ENCODE measurements at places on chromosomes 7 and 10.

GRCh38 chr7:80764132-80764531, 125.7 kb downstream of the CD36 start:
- DNase-seq = peak; percentile 63

GRCh38 chr7:33392148-33392547, 262.8 kb downstream of the BBS9 start:
- DNase-seq = no peak

DNA sequence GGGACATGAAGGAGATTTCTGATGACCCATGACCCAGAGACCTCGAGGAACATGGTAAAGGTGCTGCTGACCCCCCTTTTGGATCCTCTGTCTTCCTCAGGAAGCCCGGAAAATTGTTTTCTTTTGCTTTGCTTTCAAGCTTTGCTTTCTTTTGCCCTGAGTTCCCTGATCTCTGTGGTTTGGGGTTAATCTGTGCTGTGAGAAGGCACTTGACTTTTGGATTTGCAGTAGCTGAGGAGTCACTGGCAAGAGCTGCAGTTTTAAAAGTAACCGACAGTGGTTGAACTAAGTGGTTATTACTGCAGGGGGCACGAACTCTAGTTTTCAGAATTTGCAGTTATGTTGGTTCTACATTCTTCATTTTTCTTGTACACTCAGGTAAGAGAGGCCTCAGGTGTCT, 53.0 kb downstream of the PDZD8 start:
- DNase-seq = no peak

DNA sequence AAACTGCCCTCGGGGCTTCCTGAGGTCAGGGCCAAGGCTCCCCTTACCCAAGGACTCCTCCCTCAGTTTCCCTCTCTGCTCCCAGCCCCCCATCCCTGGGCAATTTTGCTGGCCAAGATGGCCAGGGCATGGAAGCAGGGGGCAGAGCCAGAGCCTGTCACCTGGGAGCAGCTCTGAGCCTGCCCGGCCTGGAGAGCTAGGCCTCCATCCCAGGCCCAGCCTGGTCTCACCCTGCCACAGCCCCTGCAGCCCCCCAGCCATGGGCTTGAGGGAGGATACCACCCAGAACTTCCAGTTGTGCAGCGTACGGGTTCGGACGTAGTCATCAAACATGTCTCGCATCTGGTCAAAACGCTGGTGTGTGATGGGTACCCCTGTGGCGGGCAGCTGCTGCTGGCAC, 17.0 kb upstream of the TBL2 start:
- no peak for DNase-seq

DNA sequence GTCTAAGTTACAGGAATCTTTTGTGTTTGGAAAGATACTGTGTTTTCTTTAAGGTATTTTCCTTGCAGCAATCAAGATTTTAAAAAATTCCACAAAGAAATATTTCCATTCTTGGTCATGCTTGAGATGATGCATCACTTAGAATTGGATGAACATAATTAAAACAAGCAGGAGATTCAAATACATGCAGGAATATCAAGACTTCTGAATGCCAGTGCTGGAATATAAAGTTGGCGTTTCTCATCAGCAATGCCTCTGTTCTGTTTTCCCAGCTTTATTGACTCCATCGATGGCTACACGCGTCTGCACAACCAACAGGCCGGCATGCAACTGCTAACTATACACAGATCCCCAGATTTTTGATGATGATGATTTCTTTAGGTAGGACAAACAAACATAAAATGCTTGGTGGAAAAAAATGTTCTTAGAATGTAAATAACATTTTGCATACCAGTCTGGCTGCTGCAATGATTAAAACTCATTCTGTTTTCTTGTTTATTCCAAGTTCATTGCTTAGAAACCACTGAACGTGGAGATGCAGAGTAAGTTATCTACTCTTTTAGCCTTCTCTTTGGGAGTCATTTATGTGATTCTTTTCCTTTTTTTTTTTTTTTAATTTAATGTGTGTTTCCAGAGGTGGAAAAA, 91.3 kb upstream of the FAM171A1 start:
- no peak for DNase-seq

DNA sequence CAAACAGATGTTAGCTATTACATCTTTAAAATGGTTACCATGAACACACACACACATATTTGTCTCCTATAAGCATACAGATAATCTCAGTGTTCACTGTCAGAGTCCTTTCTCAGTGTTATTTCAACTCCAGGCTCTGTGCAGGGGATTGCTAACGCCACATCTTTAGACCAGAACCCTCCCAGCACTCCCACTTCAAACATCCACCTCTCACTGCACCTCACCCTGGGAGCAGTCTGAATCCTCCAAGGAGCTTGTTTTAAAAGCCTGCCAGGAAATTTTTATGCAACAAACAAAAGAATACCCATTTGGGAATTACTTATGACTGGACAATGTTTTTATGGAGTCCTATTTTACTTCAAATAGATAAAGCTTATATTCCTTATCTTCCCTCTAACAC, 107.4 kb downstream of the PARD3 start:
- no peak for DNase-seq

DNA sequence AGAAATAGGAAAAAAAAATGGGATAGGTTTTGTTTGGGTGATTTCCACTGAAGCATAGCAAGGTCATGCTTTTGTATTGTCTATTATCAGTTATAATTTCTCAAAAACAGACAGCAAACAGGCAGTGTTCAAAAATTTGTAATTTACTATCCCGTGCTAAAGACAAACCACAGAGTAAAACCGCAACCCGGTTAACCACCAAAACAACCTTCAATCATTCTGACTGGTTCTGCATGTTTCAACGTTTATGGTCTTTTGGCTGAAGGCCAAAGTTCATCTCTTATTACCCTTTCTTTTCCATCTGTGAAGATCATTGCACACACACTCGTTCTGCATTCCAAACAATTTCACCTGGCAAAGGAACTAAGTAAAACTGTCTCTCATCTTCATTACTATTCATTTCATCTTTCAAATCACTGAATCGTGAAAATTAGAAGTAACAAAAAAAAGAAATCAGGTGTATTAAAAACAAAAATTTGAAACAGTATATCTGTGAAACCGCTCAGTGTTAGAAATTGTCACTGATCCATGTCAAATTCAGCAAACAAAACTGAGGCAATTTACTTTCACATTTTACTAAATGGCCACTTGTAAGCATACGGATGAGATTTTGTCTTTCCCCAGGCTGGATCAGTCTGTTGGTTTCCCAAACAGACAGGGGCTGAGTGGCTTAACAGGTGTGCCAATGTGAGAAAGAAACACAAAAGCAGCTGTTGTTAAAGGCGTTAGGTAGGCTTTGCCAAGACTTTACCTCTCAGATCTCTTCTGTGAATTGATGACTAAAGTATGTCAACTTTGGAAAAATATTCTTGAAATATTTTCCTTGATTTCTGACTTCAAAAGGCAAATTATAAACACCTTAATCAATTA, 539.6 kb downstream of the CNTNAP2 start:
- DNase-seq = no peak

DNA sequence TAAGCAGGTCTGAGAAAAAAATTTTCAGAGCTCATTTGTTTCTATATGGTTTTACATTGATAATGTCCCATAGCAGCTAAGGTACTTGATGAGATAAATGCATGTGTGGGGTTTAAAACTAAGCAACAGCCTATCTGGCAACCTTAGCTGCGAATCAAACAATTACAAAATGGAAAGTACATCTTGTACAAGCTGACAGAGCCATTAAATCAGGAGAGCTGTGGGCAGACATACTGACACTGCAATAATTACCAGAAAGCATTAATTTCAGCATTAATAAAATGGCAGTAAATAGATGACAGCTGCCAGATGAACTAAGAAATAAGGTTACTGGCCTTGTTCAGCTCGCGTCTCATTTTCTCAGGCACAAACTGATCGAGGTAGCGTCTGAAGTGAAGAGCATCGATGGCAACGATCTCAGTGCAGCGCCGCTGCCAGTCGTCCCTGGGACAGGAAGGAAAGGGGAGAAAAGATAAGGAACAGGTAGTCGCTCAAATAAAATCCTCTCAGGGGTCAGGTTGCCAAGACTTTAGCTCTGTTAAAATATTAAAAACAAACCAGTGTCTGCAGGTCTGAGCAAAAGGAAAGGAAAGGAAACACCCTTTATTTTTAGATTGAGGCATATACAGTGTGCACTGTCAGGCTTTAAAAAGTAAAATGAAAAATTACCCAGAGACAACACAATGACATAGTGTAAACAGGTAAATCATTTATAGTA, 79.7 kb upstream of the OGDHL start:
- DNase-seq = no peak

DNA sequence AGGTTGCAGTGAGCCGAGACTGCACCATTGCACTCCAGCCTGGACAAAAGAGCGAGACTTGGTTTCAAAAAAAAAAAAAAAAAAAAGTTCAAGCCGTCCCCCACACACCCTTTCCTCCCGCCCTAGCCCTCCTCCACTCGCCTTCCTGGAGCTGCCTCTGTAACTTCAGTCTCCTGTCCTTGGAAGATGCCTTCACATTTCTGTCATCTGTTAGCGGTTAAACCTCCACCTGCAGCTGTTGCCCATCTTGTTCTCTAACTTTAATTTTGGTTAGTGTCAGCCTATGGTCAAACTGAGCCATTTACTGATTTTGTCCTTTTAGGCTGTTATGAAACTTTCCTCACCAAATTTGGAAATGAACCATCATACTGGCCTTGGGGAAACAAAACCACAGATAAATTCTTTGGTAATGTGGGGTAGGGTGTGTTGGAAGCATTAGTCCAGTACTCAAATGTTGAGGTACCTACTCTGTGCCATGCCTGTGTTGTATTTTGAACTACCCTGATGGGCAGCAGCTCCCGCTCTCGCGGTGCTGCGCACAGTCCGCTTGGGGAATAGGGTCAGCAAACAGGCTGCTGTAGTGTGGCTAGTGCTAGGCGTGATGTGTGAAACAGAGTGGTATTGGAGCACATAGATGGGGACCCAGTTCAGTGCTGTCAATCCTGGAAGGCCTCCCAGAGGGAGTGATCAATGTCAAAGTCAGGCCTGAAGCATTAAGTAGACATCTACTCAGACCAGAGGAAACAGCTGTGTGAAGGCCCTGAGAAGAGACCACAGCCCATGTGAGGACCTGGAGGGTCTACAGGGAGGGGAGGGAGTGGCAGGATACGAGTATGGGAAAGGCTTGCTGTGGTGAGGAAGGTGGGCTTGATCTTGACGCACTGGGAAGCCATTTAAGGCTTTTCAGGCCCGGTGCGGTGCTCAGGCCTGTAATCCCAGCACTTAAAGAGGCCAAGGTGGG, 26.9 kb downstream of the SFXN4 start:
- DNase-seq = no peak

DNA sequence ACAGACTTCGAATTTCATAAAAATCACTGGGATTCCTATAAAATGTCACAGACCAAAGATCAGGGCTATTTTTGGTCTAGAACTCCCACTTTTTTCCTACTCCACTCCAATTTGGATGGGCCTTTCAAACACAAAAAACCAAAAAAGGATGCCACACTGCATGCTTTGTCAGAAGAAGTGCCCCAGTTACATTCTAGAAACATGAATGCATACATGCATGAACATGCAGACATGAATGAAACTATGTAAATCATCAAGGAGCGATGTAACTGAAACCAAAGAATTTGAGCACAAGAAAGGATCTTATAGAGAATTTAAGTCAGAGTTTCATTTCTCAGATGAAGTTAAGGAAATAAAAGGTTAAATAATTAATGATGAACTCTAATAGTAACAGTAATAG, 31.8 kb upstream of the FAM133B start:
- no peak for DNase-seq

DNA sequence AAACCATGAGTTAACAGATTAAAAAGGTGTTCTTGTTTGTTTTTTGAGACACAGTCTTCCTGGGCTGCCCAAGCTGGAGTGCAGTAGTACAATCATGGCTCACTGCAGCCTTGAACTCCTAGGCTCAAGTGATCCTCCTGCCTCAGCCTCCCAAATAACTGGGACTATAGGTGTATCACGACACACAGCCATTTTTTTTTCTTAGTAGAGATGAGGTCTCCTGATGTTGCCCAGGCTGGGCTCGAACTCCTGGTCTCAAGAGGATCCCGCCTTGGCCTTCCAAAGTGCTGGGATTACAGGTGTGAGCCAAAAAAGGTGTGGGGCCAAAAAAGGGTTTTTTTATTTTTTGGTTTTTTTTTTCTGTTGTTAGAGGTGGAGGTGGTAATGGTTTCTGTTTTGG, 29.3 kb downstream of the KMT2C start:
- DNase-seq = no peak

- DNase-seq = no peak
Measured at GRCh38 chr10:113241599-113242360, 291.7 kb downstream of the TCF7L2 start.

DNA sequence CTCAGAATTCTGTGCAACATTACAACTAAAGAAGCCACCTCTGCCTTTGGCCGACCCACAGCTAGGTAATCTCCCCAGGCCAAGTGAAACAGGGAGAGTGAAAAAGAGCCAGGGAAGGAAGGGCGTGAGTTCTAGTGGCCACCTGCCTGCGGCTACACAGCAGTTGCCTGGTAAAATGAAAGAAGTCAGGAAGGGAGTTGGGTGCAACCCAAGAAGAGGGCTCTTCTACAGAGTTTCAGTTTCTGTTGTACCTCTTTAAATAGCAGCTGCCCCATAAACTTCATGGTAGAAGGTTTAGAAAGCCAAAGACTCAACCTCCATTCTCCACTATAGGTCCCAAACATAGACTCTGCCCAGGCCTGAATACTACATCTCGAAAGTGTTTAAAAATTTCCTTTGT, 76.2 kb upstream of the TMEM168 start:
- DNase-seq = no peak

GRCh38 chr10:1615186-1615954, 122.0 kb downstream of the ADARB2 start:
- DNase-seq = no peak

GRCh38 chr7:122887198-122887597, 938 bp upstream of the CADPS2 start:
- no peak for DNase-seq

GRCh38 chr7:13920053-13920697, 69.3 kb downstream of the ETV1 start:
- no peak for DNase-seq

DNA sequence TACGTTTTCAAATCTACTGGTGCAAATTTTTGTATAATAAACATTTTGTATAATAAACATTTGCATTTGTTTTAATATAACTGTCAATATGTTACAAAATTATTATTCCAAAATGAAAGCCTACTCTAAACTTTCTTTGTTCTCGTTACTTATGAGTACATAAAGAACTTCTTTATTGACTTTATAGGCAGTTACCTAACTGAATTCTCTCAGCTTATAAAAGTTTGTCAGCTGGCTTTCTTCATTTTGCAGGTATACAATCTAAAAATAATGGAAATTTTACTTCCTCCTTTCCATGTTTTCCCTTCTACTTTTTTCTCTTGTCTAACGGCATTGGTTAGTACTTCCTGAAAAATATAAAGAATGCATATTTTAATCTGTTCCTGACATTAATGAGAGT, 137.1 kb downstream of the CHCHD3 start:
- no peak for DNase-seq

DNA sequence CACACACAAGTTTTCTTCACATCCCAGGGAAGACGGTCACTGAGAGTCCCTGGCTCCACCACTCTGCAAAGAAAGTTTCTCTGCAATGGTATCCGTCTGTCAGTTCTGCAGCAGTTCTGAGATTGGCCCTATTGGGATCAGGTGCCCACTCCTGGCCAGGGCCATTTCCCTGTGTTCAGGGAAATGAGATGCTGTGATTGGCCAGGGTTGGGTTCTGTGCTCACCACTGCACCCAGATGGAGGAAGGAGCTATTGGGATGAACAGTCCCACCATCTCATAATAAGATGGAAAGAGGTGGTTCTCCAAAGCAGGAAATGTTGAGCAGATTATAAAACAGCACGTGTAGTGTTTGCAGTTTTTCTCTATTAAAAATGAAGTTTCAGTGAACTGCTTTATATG, 13.3 kb upstream of the PIP4K2A start:
- no peak for DNase-seq

All from H1 (cell line).